MCF 10A (cell line): ENCODE measurements at places on chromosomes 6 and 20.

DNA sequence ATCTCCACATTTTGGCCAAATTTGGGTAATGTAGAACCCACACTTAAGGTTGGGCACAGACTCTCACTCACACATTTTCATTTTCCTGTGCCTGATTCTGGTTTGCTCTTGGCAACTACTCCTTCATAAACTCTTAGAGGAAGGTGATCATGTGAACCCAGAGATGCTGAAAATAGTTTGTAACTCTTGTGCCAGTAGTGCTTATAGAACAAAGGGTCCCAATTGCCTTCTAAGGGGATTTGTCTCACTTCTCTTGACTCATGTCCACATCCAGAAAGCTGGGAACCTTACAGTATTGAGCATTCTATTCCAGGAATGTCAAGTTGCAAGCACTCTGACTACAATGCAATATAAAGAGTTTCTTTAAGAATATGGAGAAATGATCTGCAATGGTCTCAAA is 62.0 kb upstream of the TASP1 start:
- H3K36me3 ChIP-seq, result no peaks in the 10 kb centered on the region
- no peak overlapping the region for H3K27ac ChIP-seq
- no peak overlapping the region for H3K4me3 ChIP-seq
- H3K27me3 ChIP-seq, result no peaks in the 10 kb centered on the region
- H3K4me1 ChIP-seq, result no peaks in the 10 kb centered on the region

DNA sequence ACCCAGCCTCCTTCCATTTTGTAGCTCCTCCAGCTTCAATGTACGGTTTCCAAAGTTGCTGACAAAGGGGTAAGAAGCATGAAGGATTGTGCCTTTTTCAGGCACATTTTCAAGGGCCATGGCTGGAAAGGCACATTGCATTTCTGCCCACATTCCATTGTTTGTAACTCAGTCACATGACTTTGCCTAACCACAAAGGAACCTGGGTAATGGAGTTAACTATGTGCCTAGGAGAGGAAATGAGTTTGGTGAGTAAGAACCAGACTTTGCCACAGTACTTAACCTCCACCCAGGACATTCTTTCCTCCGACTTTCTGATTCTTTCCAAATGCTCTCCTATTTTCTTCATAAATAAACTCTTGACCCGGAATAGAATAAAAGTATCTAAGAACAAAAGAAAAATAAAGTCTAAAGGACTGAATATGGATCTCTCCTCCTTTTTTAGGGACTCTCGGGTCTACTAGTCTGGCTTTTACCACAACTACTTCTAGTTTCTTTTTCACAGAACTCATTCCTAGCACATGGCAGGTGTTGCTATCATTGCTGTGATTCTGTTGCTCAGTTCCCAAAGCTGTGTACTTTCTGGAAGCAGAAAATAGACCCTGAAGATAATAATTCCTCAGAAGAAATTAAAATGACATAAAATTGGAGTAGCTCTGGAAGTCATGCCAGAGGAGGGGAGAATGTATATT is 81.5 kb upstream of the ISM1 start:
- H3K36me3 ChIP-seq, result peaks cover 36% of the 10 kb centered on the region
- no peak overlapping the region for H3K27ac ChIP-seq
- no peaks in the 10 kb centered on the region for H3K27me3 ChIP-seq
- no peak for DNase-seq
- H3K4me3 ChIP-seq, result no peak overlapping the region
- no peaks in the 10 kb centered on the region for H3K4me1 ChIP-seq

DNA sequence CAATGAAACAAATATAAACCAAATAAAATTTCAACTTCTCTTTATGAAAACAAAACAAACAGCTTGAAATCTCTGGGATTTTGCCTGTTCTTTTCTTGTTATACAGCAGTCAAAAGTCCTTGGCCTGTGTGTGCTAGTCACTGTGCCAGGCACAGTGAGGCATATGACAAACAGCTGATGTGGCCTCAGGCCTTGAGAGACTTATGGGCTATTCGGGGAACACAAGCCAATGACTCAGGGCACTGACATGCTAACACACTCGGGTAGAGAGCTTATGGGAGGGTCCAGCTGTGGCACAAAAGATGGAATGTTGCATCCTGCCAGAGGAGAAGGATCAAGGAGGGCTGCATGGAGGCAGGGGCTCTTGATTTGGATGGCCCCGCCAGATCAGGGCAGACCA is 95.4 kb upstream of the NKX2-2 start:
- H3K4me1 ChIP-seq, result no peaks in the 10 kb centered on the region
- peaks cover 26% of the 10 kb centered on the region for H3K27me3 ChIP-seq
- H3K36me3 ChIP-seq, result no peaks in the 10 kb centered on the region
- H3K27ac ChIP-seq, result no peak overlapping the region

- no peak overlapping the region for H3K4me3 ChIP-seq
- no peaks in the 10 kb centered on the region for H3K36me3 ChIP-seq
- peaks cover 2% of the 10 kb centered on the region for H3K27me3 ChIP-seq
- no peak for DNase-seq
Measured at GRCh38 chr6:62393608-62394007, 107.6 kb upstream of the KHDRBS2 start.

DNA sequence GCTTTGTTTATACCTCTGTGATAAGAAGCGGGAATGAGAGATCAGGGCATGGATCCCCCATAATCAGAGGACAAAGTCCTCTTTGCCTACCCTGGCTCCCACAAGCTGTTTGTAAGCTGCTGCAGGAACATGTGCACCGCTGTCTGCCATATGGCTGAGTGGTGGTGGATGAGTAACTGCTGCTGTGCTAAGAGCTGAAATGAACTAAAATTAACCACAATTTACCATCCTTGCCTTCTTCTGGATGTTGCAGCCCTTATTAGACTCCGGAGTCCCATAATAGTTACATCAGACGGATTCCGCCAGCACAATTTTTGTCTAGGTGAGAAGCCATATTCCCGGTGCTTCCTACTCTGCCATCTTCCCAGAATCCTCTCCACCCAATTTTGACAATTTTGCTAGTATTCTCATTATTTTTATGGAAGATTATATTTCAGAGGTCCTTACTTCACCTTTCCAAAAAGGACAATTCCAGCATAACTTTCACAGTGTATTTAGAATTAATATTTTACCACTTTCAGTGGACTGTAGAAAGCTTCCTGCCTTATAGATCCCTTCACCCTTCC is 6.0 kb upstream of the CMTR1 start:
- H3K27me3 ChIP-seq, result peaks cover 41% of the 10 kb centered on the region
- H3K4me1 ChIP-seq, result peaks cover 7% of the 10 kb centered on the region
- DNase-seq, result no peak
- no peaks in the 10 kb centered on the region for H3K36me3 ChIP-seq
- H3K4me3 ChIP-seq, result no peak overlapping the region

DNA sequence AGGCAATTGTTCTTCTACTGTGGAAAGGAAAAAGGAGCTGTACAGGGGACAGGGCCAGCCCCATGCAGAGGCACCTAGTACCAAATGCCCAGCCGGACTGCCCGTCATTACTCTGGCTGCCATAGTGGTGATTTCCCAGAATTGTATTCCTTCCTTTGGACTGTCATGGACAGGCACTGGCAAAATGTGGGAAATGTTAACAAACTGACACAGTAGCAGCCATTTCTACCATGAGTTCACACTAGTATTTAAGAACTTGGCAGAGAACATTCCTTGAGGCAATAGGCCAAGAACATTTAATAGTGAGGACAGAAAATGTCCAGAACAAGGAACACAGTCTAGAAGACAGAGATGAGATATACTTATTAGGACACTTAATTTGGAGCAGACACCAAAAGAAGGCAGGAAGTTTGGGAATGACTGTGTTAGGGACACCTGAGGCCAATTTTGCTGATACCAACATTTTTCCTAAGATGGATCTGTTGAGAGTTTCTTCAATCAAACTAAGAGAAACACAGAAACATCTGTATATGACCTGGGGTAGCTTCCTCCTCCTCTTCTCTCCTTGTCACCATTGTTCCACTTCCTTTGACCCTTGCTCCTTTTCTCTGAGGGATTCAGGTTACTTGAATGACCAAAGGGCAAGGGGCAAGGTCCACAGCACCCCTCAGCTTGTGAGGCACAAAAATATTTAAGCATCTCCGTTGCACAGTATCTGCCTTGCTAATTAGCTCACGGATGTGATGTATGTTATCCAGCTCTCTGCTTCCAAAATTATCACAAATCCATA is 14.9 kb downstream of the ADTRP start:
- no peak for DNase-seq
- peaks cover 38% of the 10 kb centered on the region for H3K4me1 ChIP-seq
- peaks cover 10% of the 10 kb centered on the region for H3K36me3 ChIP-seq
- H3K27ac ChIP-seq, result peak overlapping the region; percentile 37
- H3K27me3 ChIP-seq, result no peaks in the 10 kb centered on the region
- H3K4me3 ChIP-seq, result no peak overlapping the region

DNA sequence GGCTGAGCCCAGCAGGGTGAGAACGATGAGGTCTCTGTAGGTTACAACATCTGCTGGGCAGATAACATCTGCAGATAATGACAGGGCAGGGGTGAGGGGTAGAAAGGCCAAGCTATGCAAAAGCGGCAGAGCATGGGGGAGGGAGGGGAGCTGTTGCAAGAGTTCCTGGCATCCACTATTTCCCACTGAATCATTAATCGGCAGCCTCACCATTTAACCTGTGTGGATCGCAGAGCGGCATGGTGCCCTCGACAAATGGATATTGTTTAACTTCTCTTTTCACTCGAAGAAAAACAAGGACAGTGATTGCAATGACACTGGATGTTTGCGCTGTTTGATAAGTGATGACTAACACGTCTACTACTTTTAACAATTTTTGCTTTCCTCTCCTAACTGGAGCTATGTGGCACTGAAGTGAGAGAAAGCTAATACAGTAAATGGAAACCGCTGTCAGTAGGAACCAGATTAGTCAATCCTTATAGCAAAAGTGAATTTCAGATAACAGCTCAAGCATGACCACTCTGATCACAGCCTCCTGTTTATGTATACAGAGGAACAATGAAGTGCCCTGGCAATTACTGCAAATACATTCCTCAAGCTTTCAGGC is 381.5 kb downstream of the TFAP2A start:
- H3K4me3 ChIP-seq, result no peak overlapping the region
- peak; percentile 80 for DNase-seq
- peaks cover 7% of the 10 kb centered on the region for H3K4me1 ChIP-seq
- no peaks in the 10 kb centered on the region for H3K36me3 ChIP-seq
- no peaks in the 10 kb centered on the region for H3K27me3 ChIP-seq
- H3K27ac ChIP-seq, result no peak overlapping the region

DNA sequence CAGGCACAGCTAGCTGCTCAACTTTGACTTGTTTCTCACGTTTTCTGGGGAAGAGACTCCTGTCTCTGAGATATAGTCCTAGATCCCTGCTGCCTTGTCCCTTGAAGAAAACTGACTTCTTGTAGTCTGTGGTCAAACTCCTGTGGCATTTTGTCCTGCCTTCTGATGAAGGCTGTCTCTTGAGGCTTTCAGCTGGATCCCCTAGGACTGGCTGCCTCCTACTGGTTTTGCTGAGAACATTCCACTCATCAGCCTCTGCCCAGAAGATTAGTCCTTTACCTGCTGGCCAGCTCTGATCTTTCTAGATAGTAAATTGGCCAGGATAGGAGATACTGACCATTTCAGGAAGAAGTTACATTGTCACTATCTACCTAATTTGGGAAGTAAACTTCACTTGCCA is 71.9 kb upstream of the CNR1 start:
- H3K4me1 ChIP-seq, result peaks cover 5% of the 10 kb centered on the region
- DNase-seq, result peak; percentile 30
- H3K4me3 ChIP-seq, result no peak overlapping the region
- H3K27ac ChIP-seq, result no peak overlapping the region
- no peaks in the 10 kb centered on the region for H3K36me3 ChIP-seq
